Calu3 (cell line): ENCODE measurements at places on chromosomes 3 and 15. TPM values are rescaled to one million over a fixed set of nuclear protein-coding genes. Genes with fewer than 3 reads are reported as not detected.
A peak's percentile ranks its signal among the peaks of the same experiment; 100 is the strongest.

- no peak overlapping the region for H3K27ac ChIP-seq
- H3K27me3 ChIP-seq: no peaks in the 10 kb centered on the region
- no peaks in the 10 kb centered on the region for H3K4me1 ChIP-seq
- H3K36me3 ChIP-seq: no peaks in the 10 kb centered on the region
These were observed 51.7 kb downstream of the TRANK1 start for GRCh38 chr3:36893137-36893557.

DNA sequence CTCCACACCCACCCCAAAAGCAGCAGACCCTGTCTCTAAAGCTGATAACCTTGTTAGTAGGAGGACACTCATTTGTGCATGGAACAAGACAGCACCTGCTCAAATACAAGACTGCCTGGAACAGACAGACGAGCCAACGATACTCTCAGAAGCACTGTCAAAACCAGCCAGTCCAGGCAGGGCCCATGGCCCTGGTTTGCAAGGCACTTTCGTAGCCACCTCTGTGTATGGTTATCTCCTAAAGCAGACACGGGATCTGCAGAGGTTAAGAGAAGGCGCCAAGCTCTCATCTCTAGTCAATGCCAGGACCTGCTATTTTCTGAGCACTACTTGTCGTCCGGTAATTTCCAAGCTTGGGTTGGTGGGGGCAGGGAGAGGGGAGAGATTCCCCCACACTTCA is 10.5 kb downstream of the NTRK3 start:
- H3K27ac ChIP-seq: no peak overlapping the region
- peaks cover 6% of the 10 kb centered on the region for H3K36me3 ChIP-seq
- no peak for DNase-seq
- H3K27me3 ChIP-seq: peaks cover 60% of the 10 kb centered on the region

DNA sequence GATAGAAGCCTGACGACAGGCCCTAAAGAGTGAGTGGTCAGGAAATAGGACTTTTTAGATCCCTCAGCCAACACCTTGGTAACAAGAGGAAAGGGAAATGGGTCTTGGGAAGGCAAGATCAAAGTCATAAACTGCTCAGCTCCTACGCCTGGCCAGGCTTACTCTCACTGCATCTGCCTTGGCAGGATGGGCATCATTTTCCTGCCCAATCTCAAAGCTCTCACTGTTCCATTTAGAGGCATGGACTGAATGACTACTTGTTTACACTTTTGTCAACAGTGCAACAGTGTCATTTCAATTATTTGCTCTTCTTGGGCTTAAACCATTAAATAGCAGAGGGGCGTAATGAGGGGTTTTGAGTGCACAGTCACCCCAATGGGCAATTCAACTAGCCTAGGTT is 808.7 kb downstream of the GRM7 start:
- H3K4me1 ChIP-seq: no peaks in the 10 kb centered on the region
- DNase-seq: no peak
- no peak overlapping the region for H3K4me3 ChIP-seq
- no peaks in the 10 kb centered on the region for H3K27me3 ChIP-seq

GRCh38 chr3:138148503-138148902 is 16.3 kb upstream of the A4GNT start:
- H3K36me3 ChIP-seq: no peaks in the 10 kb centered on the region
- no peaks in the 10 kb centered on the region for H3K27me3 ChIP-seq
- no peak overlapping the region for H3K27ac ChIP-seq
- no peak for DNase-seq

- no peaks in the 10 kb centered on the region for H3K4me1 ChIP-seq
- H3K36me3 ChIP-seq: no peaks in the 10 kb centered on the region
- no peak overlapping the region for H3K27ac ChIP-seq
- DNase-seq: no peak
- H3K27me3 ChIP-seq: no peaks in the 10 kb centered on the region
These were observed 459.7 kb upstream of the EPHA6 start for GRCh38 chr3:96354742-96355141.

- no peaks in the 10 kb centered on the region for H3K36me3 ChIP-seq
- no peaks in the 10 kb centered on the region for H3K4me1 ChIP-seq
- no peak overlapping the region for H3K27ac ChIP-seq
- no peak overlapping the region for H3K4me3 ChIP-seq
- no peaks in the 10 kb centered on the region for H3K27me3 ChIP-seq
- no peak for DNase-seq
These were observed 34.6 kb downstream of the GNB4 start for GRCh38 chr3:179416681-179417080.

DNA sequence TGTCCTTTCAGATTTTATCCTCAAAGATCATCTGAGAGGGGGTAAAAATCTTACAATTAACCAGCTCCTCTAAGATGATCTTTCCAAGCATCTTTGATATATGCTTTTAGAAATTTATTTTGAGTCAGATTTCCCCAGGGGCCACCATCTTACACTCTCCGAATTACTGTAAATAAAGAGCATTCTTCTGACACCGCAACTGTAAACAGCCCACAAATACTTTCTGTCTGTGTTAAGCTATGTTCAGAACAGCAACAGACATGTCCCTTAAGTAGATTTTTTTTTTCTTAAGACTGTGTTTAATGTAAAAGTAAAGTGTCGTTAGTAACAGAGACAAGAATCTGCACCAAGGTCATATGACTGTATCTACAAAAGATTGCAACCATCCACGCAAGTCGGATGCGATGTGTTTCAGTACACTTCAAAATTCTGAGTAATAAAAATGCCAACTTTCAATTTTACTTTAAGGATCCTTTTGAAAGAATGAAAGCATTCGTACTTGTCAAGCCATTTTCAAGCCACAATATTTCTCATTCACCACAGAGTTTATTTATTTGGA is 159.0 kb upstream of the KCNH8 start:
- H3K4me3 ChIP-seq: no peak overlapping the region
- no peaks in the 10 kb centered on the region for H3K27me3 ChIP-seq
- no peak for DNase-seq
- H3K4me1 ChIP-seq: peaks cover 12% of the 10 kb centered on the region
- H3K36me3 ChIP-seq: no peaks in the 10 kb centered on the region

DNA sequence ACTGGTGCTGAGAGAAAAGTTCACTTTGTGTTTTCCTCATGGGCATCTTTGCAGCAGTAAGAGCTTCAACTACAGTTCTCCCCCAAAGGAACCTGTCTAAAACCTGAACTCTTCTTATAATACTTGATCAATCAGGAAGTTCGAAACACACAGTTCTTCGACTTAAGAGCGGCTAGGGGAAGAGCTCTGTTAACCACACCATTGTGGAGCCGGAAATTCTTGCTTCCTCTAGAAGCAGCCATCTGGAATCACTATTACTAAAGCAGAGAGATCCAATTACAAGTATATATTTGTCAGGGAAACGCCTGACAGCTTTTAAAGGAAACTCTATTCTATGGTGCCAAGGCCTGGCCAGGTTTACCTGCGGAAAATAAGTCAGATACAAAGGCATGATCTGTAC is 337.3 kb upstream of the CBLB start:
- no peaks in the 10 kb centered on the region for H3K4me1 ChIP-seq
- H3K4me3 ChIP-seq: no peak overlapping the region
- H3K36me3 ChIP-seq: no peaks in the 10 kb centered on the region
- no peaks in the 10 kb centered on the region for H3K27me3 ChIP-seq

DNA sequence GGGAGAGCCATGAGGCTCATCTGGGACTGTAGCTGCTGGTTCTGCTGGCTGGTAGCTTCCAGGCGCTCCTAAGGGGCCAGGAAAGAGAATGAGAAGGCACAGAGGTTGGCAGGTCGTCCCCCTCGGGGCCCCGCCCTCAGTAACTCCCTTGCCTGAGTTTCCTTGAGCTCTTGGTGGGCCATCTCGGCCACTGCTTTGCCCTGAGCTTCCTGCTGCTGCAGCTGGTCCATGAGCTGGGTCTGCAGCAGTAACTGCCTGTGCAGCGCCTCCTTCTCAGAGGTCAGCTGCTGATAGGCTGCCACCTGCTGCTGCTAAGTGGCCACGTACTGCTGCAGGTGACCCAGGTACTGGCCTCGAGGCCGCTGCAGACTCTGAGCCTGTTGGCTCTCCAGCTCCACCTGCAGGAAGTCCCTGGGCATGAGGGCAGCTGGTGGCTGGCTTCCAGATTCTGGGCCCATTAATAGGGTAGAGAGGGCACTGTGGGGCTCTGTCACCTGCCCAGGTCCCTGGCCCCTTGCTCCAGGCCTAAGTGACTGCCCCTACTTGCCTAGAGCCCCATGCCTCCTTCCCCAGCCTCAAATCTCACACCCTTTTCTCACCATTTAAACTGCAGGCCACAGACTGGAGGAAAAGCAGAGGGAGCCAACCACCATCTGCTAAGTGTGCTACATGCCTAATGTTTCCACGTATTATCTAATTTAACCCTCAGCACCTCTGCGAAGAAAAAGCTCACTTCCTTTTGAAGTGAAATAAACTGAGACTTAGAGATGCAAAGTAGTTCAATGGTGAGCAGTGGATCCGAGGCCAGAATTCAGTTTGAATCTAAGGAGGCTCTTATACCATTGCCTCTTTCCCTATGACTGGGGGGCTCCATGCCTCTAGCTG is 10.8 kb upstream of the VPS33B start:
- H3K27me3 ChIP-seq: peaks cover 43% of the 10 kb centered on the region
- no peak overlapping the region for H3K27ac ChIP-seq
- H3K4me3 ChIP-seq: peak overlapping the region; percentile 13
- peaks cover 11% of the 10 kb centered on the region for H3K4me1 ChIP-seq

DNA sequence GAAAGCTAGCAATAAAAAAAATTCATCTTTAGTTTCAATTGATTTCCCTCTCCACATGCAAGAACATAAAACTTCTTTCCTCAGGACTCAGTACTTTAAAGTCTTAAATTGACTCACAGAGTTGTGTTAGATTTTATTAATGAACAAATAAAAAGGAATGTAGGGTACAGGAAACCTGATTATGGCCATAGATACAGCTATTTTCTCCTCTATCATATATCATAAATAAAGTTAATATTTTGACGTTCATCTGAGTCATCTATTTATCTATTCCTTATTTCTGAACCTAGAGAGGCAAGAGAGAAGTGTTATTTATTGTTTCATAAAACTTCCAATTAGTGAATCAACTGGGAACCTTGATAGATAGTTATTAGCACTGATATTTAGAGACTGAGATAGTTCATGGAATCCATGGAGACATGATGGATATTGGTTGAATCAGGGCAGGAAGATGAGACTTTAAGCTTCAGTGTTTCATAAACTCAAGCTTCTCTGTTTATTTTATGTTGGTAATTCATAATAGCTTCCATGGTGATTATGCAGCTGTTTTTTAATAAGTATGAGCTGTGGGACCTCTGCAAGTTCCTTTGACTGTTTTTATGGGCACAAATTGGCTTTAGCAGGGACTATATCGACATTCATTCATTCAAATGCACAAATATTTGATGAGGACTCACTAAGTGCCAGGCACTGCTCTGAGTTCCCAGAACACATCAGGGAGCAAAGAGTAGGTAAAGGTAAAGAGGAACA is 143.5 kb upstream of the TGFBR2 start:
- no peaks in the 10 kb centered on the region for H3K36me3 ChIP-seq
- H3K4me1 ChIP-seq: peaks cover 4% of the 10 kb centered on the region
- H3K4me3 ChIP-seq: no peak overlapping the region
- no peak for DNase-seq
- no peak overlapping the region for H3K27ac ChIP-seq

DNA sequence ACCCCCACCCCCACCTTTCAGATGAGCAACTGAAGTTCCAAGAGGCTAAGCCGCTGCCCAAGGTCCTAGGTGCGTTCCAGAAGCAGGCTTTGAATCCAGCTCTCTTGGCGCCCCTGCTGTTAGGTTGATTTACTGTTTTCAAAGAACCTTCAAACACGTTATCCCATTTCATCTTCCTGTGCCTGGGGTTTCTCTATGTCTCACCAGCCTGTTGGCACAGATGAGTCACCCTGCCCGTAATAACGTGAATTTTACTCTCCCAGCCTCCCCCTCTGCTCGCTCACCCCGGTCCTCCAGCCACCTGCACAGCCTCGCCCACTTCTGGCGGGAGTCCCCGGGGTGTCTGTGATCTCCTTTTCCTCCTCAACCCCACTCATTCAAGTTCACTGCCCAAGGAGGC is 13.0 kb upstream of the TSEN2 start:
- peak overlapping the region; percentile 39 for H3K4me3 ChIP-seq
- peak; percentile 75 for DNase-seq
- peaks cover 38% of the 10 kb centered on the region for H3K4me1 ChIP-seq
- peaks cover 6% of the 10 kb centered on the region for H3K36me3 ChIP-seq

Gene ITGA11
- not detected in 2 replicates for total RNA-seq

Gene FBXW12
- total RNA-seq: not detected in 2 replicates

Gene FRMD4B
- total RNA-seq: 13.8 and 16.7 TPM in 2 replicates

Gene TMEM40
- 0.42 and 0.98 TPM in 2 replicates for total RNA-seq

Gene OR5AC2
- not detected in 2 replicates for total RNA-seq

Gene TRIM42
- total RNA-seq: not detected in 2 replicates

Gene RSRC1
- 81.3 and 82.1 TPM in 2 replicates for total RNA-seq

Gene CDHR4
- total RNA-seq: not detected in 2 replicates

Gene NR1I2
- total RNA-seq: 2.9 and 6.0 TPM in 2 replicates

Gene LMAN1L
- 0.35 and 1.1 TPM in 2 replicates for total RNA-seq

Gene HESX1
- total RNA-seq: 0.78 and 0.91 TPM in 2 replicates

Gene SPATA16
- not detected in 2 replicates for total RNA-seq
